Hematopoietic multipotent progenitor cell treated with erythropoietin and hydrocortisone succinate and interleukin-3 and kit ligand, for 4 days (in vitro differentiated cells): ENCODE measurements at places on chromosomes 4 and X.

- peak; percentile 52 for DNase-seq
Measured at GRCh38 chr4:8272472-8273428, 3.2 kb downstream of the HTRA3 start.

GRCh38 chr4:109739547-109739946 is 9.7 kb upstream of the PLA2G12A start:
- no peak for DNase-seq

- peak; percentile 90 for DNase-seq
Measured at GRCh38 chrX:11464836-11465463, 171.7 kb downstream of the AMELX start.

DNA sequence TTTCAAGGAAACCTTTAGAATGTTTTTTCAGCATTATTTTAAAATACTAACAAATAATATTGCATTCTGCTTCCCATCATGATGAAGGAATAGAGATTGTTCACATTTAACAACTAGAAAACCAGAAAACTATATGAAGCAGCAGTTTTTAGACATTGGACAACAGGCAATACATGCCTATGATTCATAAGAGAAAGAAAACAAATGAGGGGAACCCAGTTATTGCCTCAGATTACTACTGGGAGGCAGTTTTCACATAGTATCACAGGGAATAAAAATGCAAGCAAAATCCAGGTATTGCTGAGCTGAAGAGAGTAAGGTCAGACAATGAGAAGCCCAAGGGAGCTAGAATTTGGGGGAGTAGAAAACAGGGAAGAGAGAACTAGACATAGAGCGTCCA is 373.6 kb downstream of the MAPK10 start:
- no peak for DNase-seq

- no peak for DNase-seq
Measured at GRCh38 chr4:176270669-176271068, 1.6 kb upstream of the ASB5 start.

- no peak for DNase-seq
Measured at GRCh38 chr4:56611501-56611900, 69.6 kb downstream of the HOPX start.
